ENCODE measurements at places on chromosomes 7 and 10.

GRCh38 chr7:96187735-96188134 is 134.2 kb downstream of the SLC25A13 start:
- no peak for DNase-seq

DNA sequence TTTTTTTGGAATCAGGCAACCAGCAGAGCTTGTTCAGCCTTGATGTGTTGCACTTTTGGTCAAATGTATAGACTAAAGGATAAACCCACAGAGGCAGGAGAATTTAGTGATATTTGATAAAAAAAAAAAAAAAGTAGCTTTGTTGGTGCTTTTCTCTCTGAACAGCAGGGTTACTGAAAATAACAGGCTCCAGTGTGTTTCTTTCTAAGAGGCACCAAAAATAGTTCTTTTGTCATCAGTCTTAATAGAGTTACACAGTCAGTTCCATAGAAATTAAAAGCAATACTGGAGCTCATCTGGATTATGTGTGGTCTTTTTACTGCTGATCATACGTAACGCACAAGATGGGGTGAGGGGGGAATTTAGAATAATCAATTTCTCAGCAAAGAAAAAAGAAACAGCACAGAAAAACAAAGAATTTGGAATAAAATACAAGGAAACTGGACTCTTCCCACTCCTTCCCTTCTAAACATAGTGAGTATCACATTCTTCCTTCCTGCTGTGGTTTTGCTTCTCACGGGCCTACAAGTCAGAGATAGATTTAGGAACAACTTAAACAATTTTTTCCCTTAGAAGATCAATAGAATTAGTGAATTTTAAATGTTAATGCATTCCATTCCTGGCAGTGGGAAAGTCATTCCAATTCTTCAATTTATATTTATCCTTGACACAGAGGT is 178.8 kb upstream of the AKR1E2 start:
- DNase-seq, result no peak

DNA sequence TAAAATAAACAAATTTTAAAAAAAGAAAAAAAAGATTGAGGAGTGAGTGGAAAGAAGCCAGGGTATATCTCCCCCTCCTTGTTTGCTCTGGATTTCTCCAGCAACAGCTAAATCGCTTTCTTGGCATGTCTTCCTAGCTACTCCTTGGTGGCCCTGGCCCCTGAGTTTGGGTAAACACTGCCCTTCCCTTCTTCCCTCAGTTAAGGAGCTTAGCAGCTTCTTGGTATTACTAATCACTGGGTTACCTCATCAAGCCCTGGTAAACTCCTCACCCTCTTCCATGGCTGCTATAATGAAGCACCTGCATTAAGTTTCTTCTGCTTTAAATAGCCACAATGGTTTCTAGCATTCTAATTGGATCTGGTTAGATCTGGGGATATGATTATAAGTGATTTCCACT is 269.8 kb downstream of the FZD1 start:
- DNase-seq, result no peak

- DNase-seq, result no peak
Observed at GRCh38 chr7:140317597-140317996, 80.7 kb downstream of the SLC37A3 start.

GRCh38 chr7:16710651-16711050 is 42.9 kb upstream of the TSPAN13 start:
- DNase-seq, result no peak

DNA sequence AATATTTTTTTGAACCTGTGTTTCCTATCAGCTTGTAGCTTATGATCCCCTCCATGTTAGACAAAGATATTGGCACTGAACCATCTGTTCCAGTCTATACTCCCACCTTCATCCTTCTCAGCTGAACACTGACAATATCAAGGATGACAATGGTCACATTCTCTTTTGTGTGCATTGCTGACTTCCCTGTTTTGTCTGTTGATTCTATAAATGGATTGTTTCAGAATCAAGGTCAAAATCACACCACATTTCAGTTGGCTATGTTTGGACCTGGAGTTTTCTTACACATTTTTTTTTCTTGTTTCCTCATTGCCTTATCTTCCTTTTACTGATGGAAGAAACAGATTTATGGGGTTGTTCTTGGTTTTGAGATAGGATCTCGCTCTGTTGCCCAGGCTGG is 11.3 kb upstream of the SMURF1 start:
- no peak for DNase-seq

DNA sequence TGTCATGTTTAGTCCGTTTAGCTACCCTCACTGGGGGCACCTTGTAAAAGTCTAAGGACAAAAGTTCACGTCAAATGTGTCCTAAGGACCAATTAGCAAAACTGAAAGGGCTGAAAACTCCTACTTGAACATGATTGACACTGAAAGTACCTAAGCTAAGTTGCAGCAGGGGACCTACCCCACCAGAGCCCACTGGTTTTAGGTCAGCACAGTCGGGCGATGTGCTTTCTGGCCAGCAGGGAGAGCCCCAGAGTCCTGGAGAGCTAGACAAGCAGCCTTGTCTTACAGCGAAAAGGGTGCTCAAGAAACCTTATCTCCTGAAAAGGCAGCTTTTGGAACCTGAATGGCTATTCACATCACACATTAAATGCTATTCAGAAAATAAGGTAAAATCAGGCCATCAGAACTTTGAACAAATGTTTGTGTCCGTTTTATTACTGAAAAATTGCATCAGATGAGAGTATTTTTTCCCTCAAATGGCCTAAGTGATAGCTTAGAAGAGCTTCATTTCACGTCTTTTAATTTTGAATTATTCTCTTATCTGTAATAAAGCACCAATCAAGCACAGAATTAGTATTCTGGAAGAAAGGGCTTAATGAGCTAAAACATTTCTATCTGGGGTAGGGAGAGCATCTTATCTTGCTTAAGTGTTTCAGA is 52.2 kb upstream of the MKI67 start:
- no peak for DNase-seq

- DNase-seq, result peak; percentile 84
Observed at GRCh38 chr7:47763063-47763974, 181.4 kb upstream of the TNS3 start.

- DNase-seq, result no peak
Observed at GRCh38 chr7:118846977-118847376, 622.5 kb downstream of the ANKRD7 start.

- DNase-seq, result peak; percentile 13
Observed at GRCh38 chr10:36188461-36188860, 546.4 kb upstream of the FZD8 start.

DNA sequence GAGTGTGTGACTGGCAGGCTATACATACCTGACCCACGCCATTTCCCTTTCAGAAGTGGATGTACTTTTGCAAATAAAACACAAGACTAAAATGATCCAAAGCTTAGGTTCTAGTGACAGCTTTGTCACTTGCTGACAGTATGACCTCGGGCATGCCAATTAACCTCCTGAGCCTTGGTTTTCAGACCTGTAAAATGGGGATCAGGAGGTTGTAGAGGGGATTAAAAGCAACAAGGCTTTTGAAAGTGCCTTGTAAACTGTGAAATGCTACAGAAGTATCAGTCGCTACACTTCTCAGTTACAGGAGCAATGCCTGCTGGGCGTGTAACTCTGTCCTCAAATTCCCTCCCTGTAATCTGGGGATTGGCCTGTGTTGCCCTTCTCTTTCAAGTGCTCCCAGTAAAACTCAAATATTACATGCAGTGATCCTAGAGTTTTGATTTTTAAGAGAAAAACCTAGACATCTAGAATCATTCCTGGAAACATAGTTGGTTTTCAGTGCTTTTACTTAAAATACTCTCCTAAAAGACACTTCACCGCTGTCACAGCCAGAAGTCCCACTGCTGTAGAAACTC is 8.8 kb upstream of the GRB10 start:
- peak; percentile 31 for DNase-seq

DNA sequence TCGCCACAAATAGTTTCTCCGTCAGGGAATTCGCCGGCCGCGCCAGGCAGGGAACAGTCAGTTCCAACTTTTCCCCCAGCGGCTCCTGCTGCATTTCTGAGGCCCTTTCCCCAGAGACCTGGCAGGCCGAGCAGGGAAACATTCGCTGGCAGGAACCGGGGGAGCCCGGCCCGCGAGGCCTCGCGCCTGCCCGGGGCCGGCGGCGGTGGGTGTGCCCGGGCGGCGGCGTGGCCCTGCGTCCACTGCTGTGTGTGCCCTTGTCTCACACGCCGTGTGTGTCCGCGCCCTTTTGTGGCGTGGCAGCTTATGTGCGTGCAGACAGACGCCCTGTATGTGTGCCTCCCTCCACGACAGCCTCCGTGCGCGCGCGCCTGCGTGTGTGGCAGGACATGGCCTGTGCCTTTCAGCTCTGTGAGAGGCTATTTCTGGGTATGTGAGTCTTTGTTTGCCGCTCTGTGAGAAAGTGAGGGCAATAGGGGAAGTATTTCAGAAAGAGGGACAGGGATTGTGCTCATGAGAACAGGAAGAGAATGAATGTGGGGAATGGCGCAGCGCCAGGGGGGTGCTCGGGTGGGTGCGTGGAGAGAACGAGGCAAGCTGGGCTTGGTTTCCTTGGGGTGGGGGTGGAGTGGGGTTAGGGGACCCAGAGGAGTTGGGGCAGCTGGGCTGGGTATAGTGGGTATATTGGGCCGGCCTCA is 689 bp upstream of the SMARCD3 start:
- peak; percentile 70 for DNase-seq

DNA sequence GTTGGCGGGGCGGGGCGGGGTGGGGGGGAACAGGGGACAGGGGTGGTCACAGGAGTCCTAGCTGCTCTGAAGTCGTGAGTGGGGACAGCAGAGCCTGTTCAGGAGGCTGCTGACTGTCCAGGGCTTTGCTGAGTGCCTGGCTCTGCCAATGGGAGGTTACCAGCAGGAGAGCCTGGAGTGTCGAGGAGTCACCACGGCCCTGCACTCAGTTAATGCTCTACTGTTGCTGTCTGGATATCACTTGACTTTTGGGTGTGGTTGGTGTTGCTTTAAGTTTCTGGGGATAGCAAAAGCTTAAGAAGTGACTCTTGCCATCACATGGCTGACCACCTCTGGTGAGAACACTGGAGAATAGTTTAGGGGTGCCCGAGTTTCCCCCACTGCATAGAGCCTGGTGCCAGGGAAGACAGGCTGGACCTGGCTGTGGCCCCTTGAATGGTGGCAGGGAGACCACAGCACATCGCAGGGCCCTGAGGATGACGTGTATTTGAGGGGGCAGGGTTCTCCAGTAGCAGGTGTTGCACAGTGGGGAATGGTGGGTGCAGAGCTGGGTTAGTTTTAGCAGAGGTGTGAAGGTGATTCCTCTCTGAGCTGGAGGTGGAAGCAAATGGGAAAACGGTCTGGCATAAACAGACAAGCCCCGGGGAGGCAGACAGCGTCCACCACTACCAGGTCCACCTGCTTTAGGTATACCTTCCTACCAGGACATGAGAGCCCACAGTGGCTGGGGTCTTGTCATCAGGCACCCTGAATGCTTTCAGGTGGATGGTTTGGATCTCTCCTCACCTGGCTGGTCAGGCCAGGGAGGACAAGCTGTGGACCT is 54.2 kb upstream of the CAMK2B start:
- DNase-seq, result peak; percentile 34

DNA sequence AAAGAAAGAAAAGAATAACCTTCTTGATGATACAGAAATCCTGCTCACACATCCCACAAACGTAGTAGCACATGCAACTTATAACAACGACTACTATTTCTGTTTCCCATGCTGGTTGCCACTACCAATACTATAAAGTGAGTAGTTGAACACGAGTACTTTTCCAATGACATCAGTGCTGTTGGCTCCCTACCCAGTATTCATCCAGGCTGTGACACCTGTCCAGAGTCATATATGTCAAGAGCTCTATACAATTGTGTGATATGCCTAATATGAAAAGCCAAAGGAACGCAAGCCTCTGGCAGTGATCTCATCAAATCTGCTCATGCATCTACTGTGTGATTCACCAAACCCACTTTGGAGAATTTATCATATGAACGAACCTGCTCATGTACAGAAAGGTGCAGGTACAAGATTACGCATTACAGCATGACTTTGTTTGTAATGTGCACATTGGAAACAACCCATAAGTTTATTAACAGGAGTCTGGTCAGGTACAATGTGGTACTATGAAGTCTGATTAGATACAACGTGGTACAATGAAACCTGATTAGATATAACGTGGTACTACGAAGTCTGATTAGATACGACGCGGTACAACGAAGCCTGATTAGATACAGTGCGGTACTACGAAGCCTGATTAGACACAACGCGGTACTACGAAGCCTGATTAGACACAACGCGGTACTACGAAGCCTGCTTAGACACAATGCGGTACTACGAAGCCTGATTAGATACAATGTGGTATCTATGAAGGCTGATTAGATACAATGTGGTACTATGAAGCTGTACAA is 5.8 kb upstream of the ITIH5 start:
- DNase-seq, result no peak

DNA sequence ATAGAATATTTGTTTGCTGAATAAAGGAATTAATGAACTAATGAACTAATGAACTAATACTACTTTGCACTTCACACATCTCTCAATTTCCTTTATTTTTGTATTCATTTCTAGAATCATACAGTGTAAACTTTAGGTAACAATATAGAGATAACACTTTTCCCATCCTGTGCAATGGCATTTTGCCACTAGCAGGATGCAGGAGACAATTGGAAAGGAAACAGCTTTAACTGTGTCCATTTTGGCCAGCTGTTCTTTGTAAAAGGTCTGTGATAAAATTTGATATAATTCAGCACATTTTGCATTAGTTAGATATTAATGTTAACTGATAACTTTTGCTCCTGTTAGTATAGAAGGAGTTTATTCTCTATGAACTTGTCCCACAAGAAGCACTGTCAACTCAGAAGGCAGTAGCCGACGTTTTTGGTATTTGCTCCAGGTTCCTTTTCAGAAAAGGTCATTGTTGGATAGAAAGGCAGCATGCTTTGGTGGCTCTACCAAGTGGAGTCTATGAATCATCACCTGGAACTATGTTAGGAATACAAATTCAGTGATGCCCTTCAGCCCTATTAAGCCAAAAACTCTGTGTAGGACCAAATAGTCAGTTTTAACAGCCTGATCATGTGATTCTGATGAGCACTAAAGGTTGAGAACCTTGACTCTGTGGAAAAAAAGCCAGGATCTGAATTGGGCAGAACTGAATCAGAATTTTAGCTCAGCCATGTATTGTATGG is 86.6 kb downstream of the NRG3 start:
- DNase-seq, result no peak

GRCh38 chr10:91051829-91052228 is 130.9 kb upstream of the ANKRD1 start:
- DNase-seq, result peak; percentile 35

GRCh38 chr7:85167636-85168035 is 19.2 kb downstream of the SEMA3D start:
- peak; percentile 75 for DNase-seq

- DNase-seq, result no peak
Observed at GRCh38 chr7:135970682-135971365, 6.3 kb downstream of the MTPN start.

- DNase-seq, result no peak
Observed at GRCh38 chr7:151756076-151756731, 120.7 kb downstream of the PRKAG2 start.

DNA sequence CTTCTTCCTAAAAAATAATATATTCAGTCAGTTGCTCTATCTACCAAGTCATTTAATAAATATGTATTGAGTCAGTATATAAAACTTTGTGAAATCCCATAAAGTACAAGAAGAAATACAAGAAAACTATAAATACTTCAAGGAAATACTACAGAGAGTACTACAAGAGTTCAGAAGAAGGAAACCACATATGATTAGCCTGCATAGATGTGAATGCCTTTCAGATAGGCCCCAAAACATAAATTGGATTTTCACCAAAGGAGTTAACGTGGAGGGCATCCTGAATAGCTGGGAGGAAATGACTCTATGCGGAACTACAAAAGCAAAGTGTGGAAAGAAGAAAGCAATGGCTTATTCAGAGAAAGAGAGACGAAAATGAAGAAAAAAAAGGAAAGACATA is 120.1 kb downstream of the LRRN3 start:
- DNase-seq, result peak; percentile 61

All from fibroblast of the aortic adventitia (primary cell).